ENCODE measurements at places on chromosomes 3 and 15.

- DNase-seq: no peak
Measured at GRCh38 chr3:28978092-28978491, 302.8 kb upstream of the RBMS3 start.

DNA sequence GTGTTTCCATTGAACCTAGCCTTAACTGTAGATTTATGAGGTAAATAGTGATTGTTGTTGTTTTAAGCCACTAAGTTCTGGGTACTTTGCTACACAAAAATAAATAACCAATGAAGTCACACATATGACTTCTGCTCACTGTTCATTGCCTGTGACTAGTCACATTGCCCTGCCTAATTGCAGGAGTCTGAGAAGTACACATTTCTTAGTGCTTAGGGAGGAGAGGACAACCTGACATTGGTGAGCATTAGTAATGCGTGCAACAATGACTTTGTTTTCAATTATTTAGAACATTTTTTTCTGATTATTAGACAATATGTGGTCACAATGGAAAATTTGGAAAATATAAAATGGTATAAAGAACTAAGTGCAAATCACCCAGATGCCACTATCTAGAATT is 133.2 kb upstream of the DAZL start:
- DNase-seq: no peak

GRCh38 chr3:150033721-150034120 is 63.0 kb upstream of the PFN2 start:
- no peak for DNase-seq

DNA sequence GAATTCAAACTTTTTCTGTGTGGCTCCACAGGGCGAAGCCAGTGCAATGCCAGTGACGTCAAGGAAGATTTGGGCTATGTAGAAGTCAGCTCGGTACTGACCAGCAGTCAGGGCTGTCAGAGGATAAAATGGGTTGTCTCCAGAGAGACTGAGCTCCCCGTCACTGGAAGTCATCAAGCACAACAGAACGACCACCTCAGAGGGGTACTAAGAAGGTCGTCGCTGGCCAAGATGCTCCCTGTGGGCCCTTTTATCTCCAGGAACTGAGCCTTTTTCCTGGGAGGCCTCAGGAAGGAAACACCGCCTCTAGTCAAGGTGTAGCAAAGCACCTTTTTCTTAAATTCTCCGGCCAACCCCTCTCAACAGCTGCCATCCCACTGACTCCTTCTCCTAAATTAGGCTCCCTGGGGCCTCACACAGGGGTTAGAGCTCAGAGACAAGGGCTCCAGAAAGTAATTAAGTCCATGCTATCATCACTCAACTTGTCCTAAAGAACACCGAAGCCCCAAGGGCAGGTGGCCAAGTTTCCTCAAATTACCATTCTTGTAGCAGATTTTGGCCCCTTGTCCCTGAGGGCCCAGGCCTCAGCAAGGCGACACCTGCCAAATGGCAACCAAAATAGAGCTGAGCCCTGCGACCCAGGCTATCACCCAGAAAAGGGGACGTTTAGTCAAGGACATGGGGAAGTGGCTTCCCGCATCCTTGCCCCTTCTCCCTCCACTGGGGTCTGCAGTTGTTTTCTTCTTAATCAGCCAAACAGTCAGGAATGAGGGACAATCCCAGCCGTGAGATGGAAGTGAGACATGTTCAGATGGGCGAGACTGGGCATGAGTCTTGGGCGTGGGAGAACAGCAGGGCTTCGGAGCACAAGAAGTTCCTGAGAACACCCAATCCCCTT is 48.0 kb downstream of the SSUH2 start:
- DNase-seq: no peak

- no peak for DNase-seq
Measured at GRCh38 chr3:128330214-128330842, 136.4 kb downstream of the DNAJB8 start.

DNA sequence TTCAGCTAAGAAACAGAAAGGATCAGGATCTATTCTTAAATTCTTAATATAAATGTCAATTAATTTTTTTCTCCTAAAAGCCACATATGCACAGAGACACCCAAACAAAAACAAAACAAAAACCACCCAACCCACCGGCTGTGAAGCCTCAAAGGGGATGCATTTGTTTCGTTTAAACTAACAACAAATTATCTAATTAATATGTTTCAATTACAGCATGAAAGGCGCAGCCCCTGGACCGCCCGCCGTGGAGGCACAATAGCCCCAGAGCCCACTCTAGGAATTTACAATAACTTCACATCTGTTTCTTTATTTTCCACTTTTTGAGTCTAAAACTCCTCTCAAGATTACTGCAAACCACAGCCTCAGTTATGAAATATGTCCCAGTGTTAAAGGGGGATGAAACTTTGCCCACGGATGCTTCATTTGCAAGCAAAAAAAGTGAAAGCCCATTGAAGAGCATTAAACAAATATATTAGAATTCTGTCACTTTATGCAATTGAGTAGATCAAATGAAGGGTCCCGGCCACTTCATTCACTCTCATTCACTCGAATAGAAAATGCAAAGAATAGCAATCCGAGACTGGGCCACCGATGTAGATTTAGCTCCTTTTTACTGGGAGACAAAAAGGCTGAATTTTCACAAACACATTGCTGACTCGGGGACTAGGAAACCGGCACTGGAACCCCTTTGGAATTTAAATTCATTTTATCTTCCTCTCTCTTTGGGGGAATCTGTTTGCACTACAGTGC is 6.0 kb downstream of the FOXB1 start:
- no peak for DNase-seq

- DNase-seq: peak; percentile 77
Measured at GRCh38 chr3:46909535-46910161, 32.1 kb downstream of the PTH1R start.

GRCh38 chr3:158403013-158403412 is 168.0 kb upstream of the MLF1 start:
- no peak for DNase-seq

- no peak for DNase-seq
Measured at GRCh38 chr3:117035745-117036144, 326.2 kb downstream of the TUSC7 start.

DNA sequence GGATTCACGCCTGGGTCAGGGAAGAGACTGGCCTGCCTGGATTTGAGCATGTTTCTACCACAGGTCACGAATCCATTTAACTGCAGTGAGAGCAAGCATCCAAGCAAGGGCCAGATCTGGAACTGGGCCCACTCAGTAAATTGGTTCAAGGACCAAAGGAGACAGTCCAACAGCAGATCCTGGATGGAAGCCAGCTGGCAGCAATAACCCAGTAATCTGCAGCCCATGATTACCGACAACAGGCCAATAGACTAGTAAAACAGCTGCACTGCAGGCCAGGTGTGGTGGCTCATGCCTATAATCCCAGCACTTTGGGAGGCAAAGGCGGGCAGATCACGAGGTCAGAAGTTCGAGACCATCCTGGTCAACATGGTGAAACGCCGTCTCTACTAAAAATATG is 11.8 kb downstream of the SAMD7 start:
- DNase-seq: no peak

DNA sequence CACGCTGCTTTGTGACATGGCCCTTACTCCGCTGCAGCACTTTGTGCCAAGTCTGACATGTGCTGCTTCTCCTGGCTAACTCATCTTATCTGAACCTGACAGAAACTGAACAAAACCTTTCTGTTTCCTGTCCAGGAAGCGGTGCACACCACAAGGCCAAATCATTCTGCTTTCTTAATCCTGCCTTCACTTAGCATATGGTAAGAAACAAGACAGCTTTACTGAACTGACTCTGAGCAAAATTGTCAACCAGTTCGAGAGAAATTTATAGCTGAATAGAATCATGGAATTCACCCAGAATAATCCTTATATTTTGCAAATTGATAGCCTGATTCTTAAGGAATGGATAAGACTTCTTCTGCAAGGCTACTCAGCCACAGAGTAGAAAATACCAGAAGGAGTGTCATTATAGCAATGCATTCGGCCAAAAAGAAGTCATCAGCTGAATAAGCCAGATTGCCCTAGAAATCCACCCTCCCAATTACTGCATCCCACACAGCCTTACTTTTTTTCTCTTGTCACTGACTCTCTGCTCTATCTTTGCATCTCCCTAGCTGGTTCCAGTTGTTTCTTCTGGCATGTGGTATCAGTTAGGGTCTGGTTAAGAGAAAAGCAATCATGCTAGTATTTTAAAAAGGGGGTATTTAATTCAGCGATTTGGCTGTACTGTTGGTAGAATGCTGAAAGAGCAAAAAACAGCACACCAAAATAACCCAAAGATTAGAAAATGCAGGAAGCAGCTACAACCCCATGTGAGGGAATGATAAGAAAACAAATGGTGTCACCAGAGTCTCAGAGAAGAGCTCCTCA is 41.6 kb upstream of the STRIT1 start:
- DNase-seq: peak; percentile 0

DNA sequence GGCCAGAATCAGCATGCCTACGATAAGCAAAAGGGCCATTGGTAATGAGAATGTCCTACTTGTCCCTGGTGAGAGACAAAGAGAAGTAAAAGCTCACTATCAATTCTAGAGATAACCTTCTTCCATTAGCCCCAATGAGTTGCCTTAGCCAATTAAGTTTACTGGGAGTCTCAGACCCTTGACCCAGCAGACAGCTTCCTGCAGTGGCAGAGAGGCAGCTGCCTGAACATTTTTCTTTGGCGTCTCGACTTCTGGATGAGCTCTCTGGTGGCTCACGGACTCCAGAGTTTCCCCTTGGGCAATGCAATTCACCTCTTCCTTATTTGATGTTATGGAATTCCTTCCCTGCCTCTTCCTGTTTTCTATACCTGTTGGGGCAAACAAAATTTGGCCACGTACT is 1034.4 kb downstream of the NAALADL2 start:
- DNase-seq: no peak

GRCh38 chr15:66161575-66162118 is 91.9 kb downstream of the MEGF11 start:
- DNase-seq: no peak

DNA sequence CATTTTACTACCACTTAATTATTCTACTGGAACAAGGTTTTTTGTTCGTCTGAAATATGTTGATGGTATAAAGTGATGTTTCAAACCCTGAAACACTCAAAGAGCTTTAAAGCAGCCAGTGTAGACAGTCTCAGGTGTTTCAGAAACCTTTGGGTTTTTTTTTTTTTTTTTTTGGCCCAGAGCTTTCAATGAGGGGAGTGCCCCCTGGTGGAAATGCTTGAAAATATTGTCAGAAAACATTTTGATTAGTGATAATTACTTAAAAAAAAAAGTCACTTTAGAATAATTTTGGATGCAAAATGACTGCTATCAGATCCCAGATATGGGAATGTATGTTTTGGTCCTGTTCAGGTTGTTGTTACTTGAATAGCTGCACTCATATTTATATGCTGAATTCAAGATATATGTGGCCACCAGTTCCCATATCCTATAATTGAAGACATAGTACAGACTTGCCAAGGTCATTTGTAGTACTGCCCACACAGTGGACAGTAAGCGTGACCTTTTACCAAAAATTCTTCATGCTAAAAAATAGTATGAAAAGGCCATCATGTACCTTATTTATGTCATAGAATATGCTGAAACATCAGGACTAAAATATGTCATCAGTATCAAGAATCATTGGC is 35.9 kb downstream of the SATB1 start:
- DNase-seq: peak; percentile 39

- DNase-seq: no peak
Measured at GRCh38 chr3:122898298-122898697, 103.4 kb downstream of the SLC49A4 start.

DNA sequence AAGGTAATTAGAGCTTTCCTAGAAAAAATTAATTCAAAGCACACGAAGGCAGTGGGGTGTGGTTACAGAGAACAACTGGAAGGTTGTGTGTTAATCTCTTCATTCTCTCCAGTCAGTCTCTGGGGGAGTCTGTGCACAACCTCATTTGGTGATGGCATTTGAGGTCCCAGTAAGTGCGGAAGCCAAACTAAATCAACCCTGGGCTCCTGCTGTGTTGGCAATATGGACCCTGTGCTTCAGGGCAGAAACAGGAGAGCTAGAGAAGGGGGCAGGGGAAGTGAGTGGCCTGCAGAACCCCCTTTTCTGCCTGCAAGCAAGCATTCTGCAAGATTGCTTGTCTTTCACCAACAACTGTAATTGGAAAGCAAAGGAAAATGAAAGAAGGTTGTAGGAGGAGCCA is 195.9 kb upstream of the ST8SIA2 start:
- DNase-seq: no peak

- DNase-seq: no peak
Measured at GRCh38 chr3:167394003-167394402, 13.9 kb upstream of the ZBBX start.

- no peak for DNase-seq
Measured at GRCh38 chr3:160006282-160007163, 17.9 kb downstream of the IL12A start.

DNA sequence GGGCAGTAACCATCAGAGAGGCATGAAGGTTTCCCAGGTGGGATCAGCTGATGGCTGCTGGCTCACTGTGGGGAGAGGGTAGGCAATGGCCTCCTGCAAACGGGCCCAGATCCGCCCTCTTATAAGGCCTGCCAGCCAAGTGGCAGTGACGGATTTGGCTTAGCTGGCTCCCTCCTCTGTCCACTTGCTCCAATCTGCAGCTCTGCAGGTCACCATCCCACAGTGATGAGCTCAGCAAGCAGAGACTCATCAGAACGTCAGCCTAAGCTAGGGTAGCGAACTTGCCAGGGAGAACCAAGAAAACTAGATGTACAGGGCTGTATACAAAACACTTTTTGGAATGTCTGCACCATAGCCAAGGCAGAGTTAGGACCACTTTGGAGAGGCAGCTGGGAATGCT is 62.8 kb upstream of the DCLK3 start:
- no peak for DNase-seq

DNA sequence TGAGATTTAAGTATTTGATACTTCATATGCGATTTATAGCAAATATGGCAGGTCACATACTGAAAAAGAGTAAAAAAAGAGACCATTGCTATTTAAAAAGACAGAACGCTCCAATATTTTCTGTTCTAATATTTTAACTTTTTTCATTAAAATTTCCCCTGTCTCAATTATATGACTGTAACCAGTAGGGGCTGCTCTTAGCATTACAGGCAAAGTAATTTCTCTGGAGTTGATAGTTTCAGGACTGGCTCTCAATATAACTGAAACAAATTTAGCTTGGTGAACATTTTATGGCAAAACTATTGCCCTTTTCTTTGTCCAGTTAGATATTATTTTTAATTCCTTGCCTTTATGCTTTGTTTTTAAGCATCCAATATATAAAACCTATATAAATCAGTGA is 286.3 kb upstream of the ROBO2 start:
- DNase-seq: no peak

GRCh38 chr3:49554633-49555265 is 472 bp downstream of the BSN start:
- DNase-seq: no peak

GRCh38 chr15:99495430-99496301 is 70.1 kb upstream of the MEF2A start:
- DNase-seq: no peak

- peak; percentile 97 for DNase-seq
Measured at GRCh38 chr3:131381445-131382291, at the start of gene NUDT16. Gene NUDT16, plus strand, starts transcription at chr3:131381774. Its CDS starts 31 bp downstream, at chr3:131381805.

Measured in CD4-positive, alpha-beta T cell treated with Interleukin-4 for 4 hours (primary cell).